SK-N-MC (cell line): ENCODE measurements at places on chromosomes 11 and 22.
A peak's percentile ranks its signal among the peaks of the same experiment; 100 is the strongest.

DNA sequence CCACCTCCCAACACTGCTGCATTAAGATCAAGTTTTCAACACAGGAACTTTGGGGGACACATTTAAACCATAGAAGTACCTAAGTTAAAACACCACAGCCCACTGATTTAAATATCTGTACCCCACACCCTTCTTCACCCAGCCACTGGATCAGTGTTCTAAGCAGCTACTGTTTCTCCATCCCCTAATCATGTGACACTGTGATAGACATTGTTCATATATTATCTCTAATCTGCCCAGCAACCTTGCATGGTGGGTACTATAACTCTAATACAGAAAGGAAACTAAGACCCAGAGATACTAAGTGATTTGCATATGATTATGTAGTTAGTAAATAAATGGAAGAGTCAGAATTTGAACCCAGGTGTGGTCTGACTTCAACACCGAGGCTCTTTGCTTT, 70.5 kb upstream of the NNMT start:
- DNase-seq = no peak

GRCh38 chr22:33354928-33355327, 296.7 kb upstream of the SYN3 start:
- no peak for DNase-seq

DNA sequence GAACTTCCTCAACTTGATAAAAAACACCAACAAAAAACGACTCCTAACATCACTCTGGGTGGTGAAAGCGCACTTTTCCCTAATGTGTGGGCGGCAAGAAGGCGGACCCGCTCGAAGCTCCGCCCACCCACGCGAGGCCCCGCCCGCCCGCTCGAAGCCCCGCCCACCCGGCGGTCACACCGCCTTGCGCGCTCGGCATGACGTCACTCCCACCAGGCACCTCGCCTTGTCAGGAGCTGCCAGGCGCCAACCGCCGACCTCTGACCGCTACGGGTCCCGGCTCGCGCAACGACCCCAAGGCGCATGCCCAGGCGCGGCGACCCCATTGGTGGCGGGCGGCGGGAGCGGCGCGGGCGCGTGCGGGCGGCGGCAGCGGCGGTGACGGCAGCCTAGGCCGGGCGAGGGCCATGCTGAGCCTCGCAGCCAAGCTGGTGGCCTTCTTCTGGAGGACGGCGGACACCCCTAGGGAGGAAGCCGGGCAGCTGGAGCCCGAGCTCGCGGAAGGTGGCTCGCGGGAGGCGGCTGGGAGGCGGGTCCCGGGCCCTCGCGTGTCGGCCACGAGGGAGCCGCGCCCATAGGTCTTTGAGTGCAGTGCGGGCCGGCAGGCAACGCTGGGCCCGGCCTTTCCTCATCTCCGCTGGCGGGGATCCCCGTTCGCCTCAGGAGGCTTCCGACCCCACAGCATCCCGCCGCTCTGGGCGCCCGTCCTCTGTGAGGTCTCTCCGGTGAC, at the start of gene MOV10L1:
MOV10L1 (plus strand) TSS at position 325 of the 730 bp plus-strand sequence; CDS start at position 408, 83 bp downstream.
- no peak for DNase-seq

GRCh38 chr22:42515896-42516295, 3.7 kb downstream of the RRP7A start:
- no peak for DNase-seq

- DNase-seq = no peak
Observed at GRCh38 chr11:35558513-35558912, 33.1 kb upstream of the PAMR1 start.

DNA sequence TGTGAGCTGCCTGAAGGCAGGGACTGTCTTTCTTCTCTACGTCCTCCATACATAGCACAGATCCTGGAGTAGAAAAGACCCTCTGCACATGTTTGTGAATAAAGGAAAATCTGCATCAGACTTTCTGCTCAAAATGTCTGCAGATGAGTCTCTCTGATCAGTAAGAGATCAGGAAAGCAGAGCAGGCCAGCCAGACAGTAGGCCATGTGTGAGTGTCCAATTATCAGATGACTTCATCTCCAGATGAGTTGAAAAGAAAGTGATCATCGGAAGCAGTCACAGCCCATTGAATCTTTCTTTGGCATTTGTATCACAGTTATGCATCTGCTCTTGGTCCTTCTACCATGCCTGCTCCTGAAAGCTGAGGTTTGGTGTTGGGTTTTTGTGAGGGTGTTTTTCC, 298.7 kb upstream of the NCAM1 start:
- no peak for DNase-seq

DNA sequence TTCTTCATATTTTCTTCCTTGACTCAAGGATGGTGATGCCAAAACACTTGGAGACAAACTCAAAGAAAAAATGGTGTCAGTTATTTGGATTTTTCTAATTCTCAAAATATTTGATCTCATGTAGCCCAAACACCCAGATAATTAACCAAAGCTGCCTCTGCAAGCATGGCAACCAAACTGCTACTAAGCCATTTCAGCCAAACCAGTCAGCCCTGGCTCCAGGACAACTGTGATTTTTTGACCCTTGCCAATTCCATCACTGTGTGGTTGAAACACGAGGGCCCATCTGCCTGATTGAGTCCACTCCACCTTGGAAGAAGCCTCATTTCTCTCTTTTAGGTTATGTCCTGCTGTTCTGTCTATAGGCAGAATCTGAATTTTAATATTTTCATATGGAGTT, 277.4 kb downstream of the BLID start:
- DNase-seq = no peak

- no peak for DNase-seq
Observed at GRCh38 chr11:3009481-3009880, 17.4 kb upstream of the NAP1L4 start.

DNA sequence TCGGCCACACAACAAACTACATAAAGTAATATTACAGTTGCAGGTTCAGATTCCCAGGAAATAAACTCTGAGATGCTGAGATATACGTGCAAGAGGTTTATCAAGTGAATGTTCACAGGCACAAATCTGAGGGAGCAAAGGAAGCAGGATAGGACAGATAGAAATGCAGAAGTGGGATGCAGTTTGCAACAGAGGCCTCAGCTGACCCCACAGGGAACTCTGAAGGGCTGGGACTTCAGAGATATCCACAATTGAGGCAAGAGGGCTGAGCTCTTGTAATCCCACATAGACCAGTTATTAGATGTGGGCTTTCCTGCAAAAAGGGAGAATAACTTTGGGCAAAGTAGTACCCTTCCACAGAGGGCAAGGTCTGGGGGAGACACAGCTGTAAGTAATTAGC, 25.4 kb upstream of the ARHGAP20 start:
- no peak for DNase-seq

GRCh38 chr22:27045103-27045947, 387.9 kb downstream of the MIAT start:
- DNase-seq = no peak

DNA sequence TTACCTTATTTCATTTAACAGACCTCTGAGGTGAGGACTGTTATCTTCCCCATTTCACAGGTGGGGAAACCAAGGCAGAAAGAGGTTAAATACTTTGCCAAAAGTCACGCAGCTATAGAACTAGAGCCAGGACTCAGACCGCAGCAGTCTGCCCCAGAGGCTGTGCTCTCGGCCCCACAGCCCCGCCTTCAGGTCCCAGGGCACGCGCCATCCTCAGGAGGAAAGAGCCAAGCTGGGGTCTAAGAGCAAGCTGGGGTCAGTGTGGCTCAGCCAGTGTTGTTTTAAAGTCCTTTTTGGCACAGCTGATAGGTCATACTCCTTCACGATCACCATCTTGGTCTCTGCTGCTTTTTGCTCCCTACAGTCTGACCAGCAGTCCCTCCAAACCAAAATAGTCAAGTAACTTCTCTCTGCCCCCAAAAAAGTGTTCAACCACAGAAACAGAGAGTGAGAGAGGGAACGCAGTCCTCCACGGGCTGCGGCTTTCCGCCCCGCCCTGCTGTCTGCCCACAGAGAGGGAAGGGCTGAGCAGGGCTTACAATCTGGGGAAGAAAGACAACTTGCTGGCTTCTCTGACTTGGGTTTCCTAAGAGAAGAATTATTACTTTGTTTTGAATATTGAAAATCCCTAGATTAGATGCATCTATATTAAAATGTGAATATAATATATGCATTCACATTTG, 137.2 kb upstream of the OPCML start:
- no peak for DNase-seq

DNA sequence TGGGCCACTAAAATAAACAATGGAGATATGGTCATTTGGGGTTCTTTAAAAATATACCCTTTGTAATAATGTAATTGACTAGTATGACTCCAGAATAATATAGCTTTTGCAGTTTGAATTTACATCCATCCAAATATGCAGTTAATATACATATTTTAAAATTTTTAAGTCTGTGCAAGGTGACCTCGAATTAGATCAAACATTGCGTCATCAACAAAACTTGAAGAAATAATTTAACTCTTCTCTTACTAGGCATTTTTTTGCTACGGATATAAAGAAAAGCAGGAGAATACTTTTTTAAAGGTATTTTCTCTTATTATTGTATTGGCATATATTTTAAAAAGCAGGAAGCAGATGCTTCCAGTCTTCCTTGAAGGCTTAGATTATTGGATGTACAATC, 10.7 kb downstream of the OR51A4 start:
- no peak for DNase-seq

GRCh38 chr11:3879216-3879966, 23.9 kb downstream of the STIM1 start:
- DNase-seq = no peak

GRCh38 chr11:114036147-114036811, 23.2 kb upstream of the ZBTB16 start:
- no peak for DNase-seq

GRCh38 chr22:23281406-23282088, 101.2 kb downstream of the BCR start:
- peak; percentile 6 for DNase-seq

- DNase-seq = no peak
Observed at GRCh38 chr22:38830026-38830844, 13.6 kb downstream of the NPTXR start.

- no peak for DNase-seq
Observed at GRCh38 chr22:44486538-44486937, 11.5 kb downstream of the RTL6 start.

DNA sequence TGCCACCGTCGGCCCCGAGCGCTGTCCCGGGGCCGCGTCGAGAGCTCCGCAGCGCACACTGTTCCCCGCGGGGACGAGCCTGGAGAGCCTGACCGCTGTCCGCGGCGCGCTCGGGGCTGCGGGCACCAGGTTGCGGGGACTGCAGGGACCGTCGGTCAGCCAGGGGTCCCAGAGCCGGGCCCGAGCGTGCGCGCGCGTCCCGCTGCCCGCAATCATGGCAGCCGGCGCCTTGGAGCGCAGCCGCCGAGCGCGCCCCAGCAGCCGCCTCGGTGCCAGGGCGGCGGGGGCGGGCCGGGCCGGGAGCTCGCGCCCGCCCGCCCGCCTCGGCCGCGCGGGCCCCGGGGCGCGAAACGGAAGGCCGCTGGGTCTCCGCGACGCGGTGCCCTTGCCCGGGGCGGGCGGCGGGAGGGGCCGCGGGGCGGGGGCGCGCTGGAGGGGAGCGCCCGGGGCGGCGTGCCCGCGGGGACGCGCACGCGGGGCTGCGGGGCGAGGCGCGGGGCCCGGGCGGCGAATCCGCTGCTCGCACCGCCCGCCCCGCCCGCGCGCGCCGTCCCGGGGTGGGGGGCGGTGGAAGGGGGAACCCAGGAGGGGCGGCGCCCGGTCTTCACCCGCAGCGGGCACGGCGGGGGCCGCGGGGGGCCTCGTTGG, 79.4 kb upstream of the PPARA start:
- no peak for DNase-seq

DNA sequence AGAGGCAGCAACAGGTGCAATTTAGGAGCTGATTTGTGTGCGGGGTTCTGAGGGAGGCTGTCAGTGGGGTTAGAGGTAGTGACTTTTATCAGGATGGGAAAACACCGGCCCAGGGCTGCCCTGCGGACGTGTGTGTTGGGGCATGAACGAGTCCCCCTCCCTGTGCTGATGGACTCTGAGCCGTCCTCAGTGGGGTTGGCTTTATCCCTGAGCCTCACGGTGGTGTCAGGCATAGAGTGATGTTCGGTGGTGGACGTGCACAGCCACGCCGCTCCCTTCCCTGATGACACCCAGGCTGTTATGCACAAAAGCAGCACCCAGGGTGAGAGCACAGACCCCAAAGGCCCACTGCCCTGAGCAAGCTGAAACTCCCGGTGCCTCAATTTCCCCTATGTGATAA, 809.1 kb downstream of the BRD1 start:
- DNase-seq = no peak

DNA sequence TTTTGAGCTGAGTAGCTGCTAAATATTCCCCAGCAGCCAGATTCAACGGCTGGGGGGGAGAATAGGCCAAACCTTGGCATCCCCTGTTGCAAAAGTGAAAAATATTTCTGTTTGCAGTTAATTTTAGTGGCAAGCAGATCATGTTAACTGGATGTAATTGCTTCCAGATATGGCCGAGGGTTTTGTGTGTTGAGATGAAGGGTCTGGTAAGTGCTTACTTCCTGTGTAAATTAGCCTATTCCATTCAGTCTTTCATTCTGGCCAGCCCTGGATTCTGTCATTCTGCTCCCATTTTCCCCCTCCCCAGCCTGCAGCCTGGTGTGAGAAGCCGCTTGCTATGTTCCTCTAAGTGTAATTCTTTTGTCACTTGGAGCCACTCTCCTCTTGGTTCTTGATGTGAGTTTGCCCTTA, 17.4 kb downstream of the ZBTB16 start:
- DNase-seq = peak; percentile 84

DNA sequence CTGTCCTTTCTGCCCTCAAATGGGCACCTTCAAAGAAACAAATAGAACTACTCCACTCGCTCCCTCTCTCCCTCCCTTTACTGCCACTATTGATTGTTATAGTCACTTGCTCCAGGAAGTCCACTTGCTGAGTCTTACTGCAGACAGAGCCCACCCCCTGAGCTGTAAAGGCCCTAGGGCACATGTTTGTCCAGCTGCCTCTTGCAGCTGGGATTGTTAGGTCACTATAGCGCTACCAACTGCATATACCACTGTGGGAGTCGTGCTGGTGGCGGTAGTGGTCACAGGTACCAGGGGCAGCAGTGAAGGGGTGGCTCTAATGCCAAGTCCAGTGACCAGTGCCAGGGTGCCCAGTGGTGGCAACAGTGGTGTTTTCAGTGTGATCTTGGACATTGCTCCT, 4.4 kb upstream of the SREBF2 start:
- DNase-seq = no peak

DNA sequence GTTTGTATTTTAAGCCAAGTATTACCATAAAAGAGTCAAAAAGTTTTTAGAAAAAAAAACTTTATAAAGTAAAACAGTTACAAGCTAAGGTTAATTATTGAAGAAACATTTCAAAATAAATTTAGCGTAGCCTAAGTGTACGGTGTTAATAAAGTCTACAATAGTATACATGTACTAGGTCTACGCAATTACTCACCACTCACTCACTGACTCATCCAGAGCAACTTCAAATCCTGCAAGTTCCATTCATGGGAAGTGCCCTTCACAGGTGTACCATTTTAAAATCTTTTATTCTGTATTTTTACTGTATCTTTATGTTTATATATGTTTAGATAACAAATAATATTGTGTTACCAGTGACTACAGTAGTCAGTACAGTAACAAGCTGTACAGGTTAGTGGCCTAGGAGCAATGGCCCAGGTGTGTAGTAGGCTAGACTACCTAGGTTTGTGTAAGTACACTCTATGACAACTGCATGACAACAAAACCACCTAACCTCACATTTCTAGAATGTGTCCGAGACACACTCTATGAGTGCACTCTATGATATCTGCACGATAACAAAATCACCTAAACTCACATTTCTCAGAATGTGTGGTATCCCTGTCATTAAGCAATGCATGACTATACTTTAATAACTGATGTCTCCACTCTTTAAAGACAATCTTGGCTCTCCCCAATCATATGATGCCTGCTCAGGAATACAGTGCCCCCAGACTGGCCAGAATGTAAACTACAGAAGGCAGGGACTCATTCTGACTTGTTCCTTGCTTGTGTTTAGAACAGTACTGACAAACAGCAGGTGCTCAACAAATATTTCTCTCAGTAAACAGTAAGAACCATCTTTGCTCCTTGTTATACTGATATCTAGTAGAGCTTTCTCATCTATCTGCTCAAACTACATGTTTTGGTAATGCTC, 21.2 kb downstream of the KMT5B start:
- no peak for DNase-seq
